ENCODE measurements at places on chromosomes 2 and 18. TPM values are rescaled to one million over a fixed set of nuclear protein-coding genes. Genes with fewer than 3 reads are reported as not detected.

DNA sequence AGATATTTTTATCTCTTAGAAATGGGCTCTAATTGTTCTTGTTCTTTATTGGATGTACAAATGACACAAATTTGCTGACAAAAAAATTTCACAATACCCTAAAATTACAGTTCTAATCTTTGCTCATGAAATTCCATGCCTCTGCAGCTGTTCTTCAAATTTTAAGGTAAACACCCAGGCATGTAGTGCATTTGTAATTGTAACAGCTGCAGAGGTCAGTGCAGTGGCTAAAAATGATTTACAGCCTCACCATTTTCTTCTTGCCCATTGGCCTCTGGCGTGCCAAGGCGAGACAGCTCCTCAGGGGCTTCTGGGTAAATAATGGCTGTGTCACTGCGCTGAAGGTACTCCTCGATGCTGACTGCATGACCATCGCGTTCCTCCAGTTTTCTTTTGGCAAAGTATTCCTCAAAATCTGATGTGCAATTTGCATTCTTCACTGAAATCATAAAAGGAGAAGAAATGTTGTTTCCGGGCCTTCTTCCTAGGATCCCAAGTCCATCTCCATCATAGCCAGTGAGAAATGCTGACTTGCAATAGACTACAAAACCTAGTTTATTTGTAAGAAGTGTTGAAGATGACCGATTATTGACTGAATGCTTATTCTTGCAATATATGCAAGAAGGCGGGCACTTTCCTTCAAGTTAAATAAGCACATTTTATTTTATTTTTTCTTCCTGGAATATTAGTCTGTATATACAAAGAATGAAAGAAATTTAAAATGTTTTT, 115.2 kb downstream of the ZEB2 start:
- DNase-seq, result no peak

GRCh38 chr18:4357579-4357978, 97.5 kb downstream of the DLGAP1 start:
- DNase-seq, result no peak

GRCh38 chr2:159863526-159864160, 65.6 kb upstream of the CD302 start:
- DNase-seq, result no peak

DNA sequence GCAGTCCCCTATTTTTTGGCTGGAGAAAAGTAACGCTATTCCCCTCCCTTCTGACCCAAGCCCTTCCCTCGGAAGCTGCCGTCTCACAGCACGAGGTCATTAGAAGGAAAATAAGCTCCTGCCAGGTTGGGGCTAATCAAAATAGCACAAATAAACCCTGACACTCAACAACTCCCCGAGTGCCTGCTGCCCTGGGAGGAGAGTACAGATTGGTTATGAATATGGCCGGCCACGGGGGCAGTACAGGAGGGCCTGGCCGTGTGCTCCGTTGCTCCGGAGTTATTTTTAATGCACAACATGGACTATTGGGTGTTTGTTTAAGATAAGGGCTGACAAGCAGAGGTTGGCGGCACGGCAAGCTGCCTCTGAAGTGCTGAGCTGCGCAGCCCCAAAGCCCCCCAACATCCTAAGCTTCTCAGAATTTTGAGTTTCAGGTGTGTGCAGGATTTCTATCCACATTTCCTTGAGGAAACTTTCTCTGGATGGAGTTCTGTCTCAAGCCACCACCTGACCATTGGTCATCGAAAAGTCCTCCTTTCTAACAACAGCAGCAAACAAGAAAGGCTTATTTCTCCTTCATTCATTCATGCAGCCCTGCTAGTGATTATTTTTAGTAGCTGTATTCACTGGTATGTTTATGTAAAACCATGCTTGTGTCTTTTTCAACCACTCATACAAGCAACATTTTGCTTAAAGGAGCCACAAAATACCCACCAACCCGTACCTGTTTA, 58.7 kb downstream of the PAX3 start:
- DNase-seq, result no peak

DNA sequence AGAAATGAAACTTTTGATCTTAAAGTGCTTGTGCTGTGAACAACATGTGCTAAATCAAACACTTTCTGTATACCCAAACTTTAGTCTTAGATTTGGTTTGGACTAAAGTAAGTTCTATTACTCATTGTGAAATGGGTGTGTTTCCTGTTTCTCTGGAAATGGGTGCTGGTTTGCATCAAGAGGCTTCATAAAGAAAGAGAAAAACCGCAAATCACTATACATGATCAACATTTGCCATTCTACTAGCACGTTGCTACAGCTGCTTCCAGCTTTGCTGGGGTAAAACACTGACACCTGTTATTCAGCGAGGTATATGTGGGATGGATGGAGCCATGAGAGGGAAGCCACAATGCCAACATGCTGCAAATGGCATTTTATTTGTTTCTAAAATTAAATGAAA, 547.0 kb upstream of the ACVR2A start:
- no peak for DNase-seq

DNA sequence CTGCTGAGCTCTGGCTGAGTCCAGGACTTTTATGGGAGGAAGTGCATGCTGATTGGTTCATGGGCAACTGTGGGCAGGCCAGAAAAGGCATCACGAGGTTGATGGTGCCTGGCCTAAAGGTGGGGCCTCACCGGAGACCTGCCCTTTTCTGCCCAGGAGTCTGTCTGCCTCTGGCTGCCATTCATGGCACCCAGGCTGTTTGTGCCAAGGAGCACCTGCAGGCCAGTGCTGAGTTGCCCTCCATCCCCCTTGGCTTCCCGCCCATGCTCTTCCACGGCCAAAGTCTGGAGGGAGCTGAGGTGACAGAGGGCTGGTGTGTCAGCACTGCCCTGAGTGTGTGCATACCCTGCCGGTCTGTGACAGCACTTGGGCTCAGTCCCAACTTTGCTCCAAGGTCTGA, 123.2 kb downstream of the PTH2R start:
- DNase-seq, result no peak

- no peak for DNase-seq
Observed at GRCh38 chr2:10171006-10171800, 48.7 kb downstream of the RRM2 start.

NOP58 gene
- 41.3 TPM for total RNA-seq

DNA sequence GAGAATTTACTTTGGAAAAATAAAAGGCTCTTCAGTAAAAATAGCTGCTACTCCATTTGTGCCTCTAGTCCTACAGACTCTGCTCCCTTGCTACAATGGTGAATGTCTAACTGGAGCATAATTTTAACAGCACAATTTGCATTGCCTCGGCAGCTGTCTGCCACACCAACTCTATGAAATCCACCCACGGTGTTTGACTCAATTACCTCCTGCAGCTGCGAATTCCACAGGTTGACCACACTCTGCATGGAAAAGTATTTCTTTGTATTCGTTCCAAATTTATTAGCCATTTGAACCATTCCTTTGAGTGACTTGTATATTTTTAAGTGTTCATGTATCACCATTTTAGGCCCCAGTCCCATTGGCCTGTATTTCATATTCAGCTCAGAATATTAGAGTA, 182.1 kb upstream of the CCDC68 start:
- no peak for DNase-seq

GRCh38 chr2:20054931-20055330, 3.5 kb upstream of the LAPTM4A start:
- DNase-seq, result no peak
